CD4-positive, alpha-beta T cell treated with Interleukin-4 for 1 hour (primary cell): ENCODE measurements at places on chromosomes 6 and 20.
A peak's percentile ranks its signal among the peaks of the same experiment; 100 is the strongest.

DNA sequence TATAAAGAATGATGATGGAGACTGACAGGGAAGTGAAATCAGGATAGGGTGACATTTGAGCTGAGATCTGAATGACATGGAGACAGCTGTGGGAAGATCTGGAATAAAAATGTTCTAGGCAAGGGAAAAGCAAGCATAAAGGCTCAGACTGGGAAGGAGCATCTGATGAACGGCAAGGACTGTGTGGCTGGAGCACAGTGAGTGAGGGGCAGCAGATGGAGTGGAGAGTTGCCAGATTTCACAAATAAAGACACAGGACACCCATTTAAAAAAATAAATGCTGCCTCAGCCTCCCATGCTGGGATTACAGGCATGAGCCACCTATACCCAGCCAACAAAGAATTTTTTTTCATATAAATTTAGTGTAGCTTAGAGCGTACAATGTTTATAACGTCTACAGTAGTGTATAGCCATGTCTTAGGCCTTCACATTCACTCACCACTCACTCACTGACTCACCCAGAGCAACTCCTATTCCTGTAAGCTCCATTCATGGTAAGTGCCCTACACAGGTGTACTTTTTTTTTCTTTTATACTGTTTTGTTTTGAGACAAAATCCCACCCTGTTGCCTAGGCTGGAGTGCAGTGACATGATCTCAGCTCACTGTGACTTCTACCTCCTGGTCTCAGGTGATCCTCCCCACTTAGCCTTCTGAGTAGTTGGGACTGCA, 2.4 kb upstream of the ZBTB24 start:
- DNase-seq, result no peak

GRCh38 chr6:134402372-134402984, 84.6 kb upstream of the SGK1 start:
- DNase-seq, result no peak

DNA sequence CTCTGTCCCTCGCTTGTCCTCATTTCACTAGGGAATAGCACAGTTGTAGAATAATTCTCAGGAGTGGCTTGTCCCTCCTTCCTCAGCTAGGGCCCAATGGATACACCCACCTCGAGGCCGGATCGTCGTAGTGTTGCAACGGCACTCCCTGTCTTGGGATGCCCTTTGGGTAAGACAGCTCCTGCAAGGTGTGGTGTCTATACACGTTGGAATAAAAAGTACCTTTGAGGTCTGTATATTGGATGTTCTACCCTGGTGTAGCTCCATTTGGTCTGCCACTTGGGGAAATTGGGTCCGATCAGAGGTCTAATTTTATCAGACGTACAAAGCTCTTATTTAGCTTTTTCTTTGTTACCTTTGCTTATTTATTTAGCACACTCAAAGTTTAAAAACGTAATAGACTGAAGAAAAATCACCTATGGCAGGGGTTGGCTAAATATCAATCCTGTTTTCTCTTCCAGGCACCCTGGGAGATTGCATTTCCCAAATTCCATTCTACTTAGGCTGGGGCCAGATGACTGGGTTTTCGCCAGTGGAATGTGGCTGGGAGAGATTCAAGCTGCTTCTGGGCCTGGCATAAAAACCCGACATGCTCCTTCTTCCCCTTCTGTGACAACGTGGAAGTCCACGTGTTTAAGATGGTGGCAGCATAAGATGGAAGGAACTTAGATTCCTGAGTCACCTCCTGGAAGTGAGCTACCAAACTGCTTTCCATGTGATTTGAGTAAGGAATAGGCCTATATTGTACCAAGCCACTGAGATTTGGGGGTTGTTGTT, 82.3 kb upstream of the CD83 start:
- no peak for DNase-seq

- peak; percentile 83 for DNase-seq
These were observed 52.0 kb downstream of the RPP21 start for GRCh38 chr6:30396833-30397479.

DNA sequence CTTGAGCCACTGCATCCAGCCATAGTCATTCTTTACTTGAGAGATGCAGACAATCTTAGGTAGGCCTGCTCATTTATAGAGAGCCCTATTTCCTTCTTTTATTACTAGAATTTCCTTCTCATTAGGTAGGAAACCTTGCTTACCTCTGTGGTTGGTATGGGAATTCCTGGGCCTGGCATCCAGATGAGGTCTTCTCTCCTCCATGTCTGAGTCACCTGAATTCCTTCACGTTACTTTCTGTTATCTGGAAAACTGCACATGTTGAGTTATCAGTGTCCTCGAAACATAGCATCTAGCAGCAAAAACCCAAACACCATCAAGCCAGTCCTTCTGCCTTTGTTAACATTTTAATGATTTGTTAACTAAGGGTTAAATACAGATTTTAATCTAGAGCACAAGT, 2.2 kb downstream of the ZNFX1 start:
- no peak for DNase-seq

GRCh38 chr6:11412011-11412424, 125.5 kb upstream of the TMEM170B start:
- no peak for DNase-seq

DNA sequence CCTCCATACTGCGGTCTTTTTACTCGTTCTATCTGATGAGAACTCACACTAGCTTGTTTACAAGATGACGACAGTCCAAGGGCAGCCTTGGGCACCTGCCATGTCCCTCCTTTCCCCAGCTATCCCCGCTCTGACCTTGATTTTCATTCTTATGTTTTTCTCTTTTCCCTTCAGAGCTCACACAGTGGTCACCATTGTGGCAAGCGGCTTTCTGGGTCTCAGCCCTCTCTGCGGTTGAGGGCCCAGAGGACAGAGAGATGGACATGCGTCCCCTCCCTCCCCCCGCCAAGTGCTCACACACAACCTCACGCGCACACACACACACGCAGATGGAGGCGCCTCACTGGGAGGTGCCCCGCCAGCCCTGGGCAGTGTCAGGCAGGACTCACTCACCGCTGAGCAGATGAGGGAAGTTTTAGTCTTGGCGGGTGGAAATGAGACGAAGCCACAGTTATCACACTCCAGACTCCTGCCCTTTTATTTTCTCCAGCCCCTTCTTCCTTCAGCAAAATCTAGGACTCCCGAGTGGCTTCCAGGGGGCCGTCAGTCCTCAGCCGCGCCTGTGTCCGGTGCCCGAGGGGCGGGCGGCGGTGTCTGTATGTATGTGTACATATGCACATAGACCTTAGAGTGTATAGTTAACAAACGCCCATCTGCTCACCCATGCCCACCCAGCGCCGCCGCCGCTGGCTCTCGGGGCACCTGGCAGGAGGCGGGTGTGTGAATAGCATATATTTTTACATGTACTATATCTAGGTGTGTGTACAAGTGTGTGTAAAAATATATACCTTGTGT, 13.8 kb upstream of the MYL9 start:
- DNase-seq, result no peak

GRCh38 chr6:131858765-131859415, 51.1 kb downstream of the ENPP1 start:
- DNase-seq, result no peak

DNA sequence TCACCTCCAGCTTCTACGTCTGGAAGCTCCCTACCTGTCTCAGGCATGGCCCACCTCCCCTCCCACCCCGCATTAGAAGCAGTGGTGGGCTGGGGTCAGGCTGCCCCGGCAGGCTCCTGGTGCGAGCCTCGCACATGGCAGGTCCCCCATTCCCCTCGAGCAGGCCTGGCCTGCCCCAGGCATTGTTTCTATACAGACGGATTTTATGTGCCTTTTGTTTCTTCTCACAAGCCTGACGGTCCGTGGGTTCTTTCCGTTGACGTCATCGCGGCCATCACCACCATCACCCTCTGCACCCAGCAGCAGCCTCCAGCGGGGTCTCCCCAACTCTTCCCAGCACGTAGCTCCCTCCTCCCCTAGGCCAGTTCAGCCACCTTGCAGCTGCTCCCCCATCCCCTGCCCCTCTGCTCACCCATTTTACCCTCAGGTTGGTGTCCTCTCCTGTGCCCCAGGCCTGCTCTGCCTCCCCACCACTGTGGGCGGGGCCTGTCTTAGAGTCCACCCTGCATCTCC, 4.6 kb downstream of the CST7 start:
- DNase-seq, result peak; percentile 53

DNA sequence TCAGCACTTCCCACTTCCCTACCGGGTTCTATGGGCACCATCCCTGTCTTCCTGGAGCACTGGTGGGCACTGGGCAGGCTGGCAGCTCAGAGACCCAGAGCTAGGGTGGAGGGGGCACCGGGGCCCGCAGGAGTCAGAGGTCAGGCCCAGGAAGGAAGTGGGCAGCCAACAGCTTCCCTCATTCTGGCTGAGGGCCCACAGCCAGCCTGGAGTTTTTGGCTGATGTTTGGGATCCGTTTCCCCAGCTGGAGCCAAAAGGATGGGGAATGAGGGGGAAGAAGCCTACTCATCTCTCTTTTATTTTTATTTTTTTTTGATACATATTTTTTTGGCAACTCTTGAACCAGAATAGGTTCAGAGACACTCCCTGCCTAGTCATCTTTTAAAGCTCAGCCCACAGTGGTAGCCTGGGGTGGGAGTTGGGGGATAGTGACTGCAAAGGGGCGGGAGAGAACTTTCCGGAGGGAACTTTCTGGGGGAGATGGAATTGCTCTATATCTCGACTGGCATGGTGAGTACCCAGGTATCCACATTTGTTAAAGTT, 54.2 kb upstream of the MLN start:
- no peak for DNase-seq

- peak; percentile 64 for DNase-seq
These were observed 72.2 kb downstream of the SCAF8 start for GRCh38 chr6:154805288-154805911.

DNA sequence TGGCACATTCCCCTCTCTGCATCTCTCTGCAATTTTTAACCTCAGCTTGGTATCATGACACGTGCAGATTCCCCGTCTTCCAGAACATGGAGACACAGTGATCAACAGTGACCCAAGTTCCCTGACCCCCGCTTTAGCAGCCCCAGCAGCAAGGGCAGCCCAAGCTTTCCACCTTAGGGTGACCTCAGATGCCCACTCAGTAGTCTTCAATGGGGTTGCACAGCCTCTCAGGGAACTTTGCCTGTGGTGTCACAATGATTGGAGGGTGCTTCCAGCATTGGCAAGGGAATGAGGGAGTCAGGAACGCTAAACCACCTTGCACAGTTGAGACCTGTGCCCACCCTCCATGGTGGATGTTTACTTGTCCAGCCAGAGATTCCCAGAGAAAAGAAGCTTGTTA, 287.1 kb upstream of the CDH4 start:
- DNase-seq, result no peak
